ENCODE measurements at places on chromosomes 11 and 22.

- no peak for DNase-seq
Measured at GRCh38 chr11:120547811-120548681, 36.5 kb downstream of the GRIK4 start.

GRCh38 chr22:38935023-38935422 lies 22.4 kb upstream of the APOBEC3A start:
- DNase-seq, result no peak

- DNase-seq, result no peak
Measured at GRCh38 chr11:95108159-95108611, 18.5 kb downstream of the ENDOD1 start.

DNA sequence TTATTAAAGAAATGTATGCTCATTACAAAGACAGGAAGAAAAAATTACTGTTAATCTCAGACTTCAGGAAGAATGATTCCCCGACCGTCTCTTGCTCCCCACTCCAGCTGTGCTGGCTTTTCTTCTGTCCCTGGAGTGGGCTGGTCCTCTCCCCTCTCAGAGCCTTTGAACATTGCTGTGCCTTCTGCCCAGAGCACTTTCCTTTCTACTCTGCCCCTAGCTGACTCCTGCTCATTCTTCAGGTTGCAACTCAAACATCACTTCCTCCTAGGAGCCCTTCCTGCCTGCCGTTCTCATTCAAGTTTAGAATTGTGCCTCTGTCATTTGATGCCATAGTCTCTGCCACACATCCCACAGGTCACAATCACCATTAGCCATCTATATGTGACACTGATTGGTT lies 329.5 kb downstream of the MIAT start:
- DNase-seq, result no peak

- no peak for DNase-seq
Measured at GRCh38 chr11:44661311-44661717, 65.4 kb upstream of the TSPAN18 start.

- DNase-seq, result no peak
Measured at GRCh38 chr11:70829134-70829885, 423.1 kb downstream of the SHANK2 start.

GRCh38 chr11:25927411-25927953 lies 404.4 kb upstream of the ANO3 start:
- DNase-seq, result no peak

- no peak for DNase-seq
Measured at GRCh38 chr11:12144330-12145174, 34.2 kb downstream of the MICAL2 start.

DNA sequence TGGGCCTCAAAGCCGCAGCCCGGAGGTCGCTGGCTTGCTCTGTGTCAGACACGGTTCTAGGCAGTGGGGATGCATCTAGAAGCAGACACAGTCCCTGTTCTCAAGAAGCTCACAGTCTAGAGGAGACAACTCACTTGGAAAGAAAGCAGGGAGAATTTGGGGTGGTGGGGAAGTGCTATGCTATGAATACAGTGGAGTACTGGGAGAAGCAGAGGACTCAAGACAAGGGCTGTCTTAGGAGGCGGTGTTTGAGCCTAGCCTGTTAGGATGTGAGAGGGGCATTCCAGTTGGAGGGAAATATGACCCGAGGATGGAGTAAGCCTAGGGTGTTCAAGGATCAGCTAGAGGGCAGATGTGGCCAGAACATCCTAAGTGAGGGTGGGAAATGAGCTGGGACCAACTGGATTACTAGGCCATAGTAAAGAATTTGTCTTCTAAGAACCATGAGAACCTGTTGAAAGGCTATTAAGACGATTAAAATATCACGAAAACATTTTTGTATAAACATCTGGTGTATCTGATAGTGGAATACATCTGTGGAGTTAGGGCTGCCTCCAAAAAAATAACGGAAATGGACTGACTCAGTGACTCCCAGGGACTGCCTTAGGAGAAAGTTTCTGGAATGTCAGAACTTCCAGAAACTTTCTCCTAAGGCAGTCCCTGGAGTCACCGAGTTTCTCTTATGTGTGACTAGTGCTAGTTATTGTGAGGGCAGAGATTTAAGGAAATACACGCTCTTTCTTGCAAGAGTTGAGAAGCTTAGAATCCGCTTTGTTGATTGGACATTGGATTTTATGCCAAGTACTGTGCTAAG lies 1.1 kb upstream of the PITPNB start:
- no peak for DNase-seq

DNA sequence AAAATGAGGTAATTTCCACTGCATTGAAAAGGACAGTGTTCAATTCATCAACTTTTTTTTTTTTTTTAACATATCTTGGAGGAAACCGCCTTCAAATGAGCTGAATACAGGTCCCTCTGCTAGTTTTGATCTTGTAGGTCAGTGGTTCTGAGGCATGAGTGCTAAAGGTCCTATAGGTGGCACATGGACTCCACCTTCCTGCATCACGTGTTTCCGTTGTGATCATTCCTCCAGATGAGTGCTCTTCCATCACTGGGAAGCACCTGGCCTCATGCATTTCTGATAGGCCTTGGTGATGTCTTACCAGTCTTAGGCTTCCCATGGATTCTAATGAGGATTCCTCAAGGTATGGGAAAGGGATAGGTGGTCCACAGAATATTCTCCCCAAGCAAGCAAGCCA lies 37.8 kb downstream of the FDX1 start:
- no peak for DNase-seq

DNA sequence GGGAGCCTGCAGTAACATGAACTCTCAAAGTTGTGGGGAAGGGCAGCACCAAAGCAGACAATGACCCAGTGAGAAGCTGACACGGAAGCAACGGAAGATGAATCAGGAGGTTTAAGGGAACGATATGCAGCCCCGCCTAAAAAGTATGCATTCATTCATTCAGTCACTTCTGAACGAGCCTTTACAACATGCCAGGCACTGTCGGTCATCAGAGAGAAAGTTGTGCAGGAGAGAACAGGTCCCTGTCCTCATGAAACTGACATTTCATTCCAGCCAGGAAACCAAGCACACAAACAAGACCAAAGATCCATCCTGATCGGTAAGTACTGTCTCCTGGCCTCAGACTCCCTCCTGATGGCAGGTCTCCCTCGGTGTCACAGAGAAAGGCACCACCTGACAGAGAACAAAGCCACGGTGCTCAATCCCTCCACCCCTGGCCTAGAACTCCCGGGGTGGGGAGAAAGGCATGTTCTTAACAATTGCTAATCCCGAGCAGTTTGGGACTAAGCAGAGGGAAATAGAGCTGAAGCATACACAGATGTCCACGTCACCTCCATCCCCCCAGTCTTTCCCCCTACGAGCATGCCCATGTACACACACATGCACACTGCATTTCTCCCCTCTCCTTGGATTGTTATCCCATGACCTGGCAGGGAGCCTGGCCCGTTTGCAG lies 49.3 kb downstream of the LRFN4 start:
- DNase-seq, result no peak

- DNase-seq, result no peak
Measured at GRCh38 chr11:94858012-94858705, 90.0 kb downstream of the AMOTL1 start.

GRCh38 chr11:130042093-130042591 lies 27.6 kb upstream of the APLP2 start:
- DNase-seq, result no peak
